ENCODE measurements at places on chromosomes 11 and 22. TPM values are rescaled to one million over a fixed set of nuclear protein-coding genes. Genes with fewer than 3 reads are reported as not detected.

Gene THRSP
- total RNA-seq = not detected

GRCh38 chr22:45502215-45503049 lies at the start of gene FBLN1:
TSS of gene FBLN1 (plus strand) at chr22:45502883. CDS start at chr22:45502986, 103 bp downstream.
- DNase-seq = peak; percentile 71

DNA sequence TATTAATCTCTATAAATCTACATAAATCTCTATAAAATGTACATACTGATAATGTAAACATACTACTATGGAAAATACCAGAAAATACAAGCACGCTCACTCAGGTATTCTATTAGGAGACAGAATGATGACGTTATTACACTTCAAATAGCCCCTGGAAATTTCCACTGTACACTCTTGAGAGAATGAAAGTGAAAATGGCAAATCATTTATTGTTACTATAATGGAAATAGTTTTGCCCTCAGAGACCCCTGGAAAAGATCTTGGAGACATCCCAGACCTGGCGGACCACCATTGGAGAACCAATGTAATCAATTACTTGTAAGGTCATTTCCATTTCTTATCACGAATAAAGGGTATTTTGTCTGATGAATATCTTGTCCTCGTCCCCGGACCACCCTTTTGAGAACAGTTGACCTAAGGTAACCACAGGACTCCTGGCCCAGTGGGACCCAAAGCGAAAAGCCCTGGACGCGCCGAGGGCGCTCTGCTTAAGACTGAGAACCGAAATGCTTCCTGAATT lies 509 bp upstream of the PRRG4 start:
- no peak for DNase-seq

- no peak for DNase-seq
Observed at GRCh38 chr11:75873417-75874221, 58.6 kb downstream of the UVRAG start.

Gene SLC2A11
- total RNA-seq = 39.7 TPM

Gene OR51L1
- total RNA-seq = not detected

Gene TSPO
- 1.2 TPM for total RNA-seq

- DNase-seq = no peak
Observed at GRCh38 chr11:61683961-61684869, 4.0 kb downstream of the DAGLA start.

Gene TCF20
- 66.1 TPM for total RNA-seq

- no peak for DNase-seq
Observed at GRCh38 chr11:120230433-120231071, 9.4 kb upstream of the POU2F3 start.

Gene PNPLA5
- total RNA-seq = not detected

GRCh38 chr22:49517667-49518185 lies 309.9 kb downstream of the BRD1 start:
- DNase-seq = no peak

GRCh38 chr11:129804012-129804411 lies 11.6 kb upstream of the TMEM45B start:
- DNase-seq = no peak

Gene DLAT
- total RNA-seq = 36.7 TPM

GRCh38 chr22:47205081-47205491 lies 442.6 kb downstream of the TBC1D22A start:
- no peak for DNase-seq

GRCh38 chr22:42780070-42780540 lies 59.4 kb upstream of the A4GALT start:
- DNase-seq = peak; percentile 30

- no peak for DNase-seq
Observed at GRCh38 chr11:8807544-8808225, 103.3 kb upstream of the AKIP1 start.

DNA sequence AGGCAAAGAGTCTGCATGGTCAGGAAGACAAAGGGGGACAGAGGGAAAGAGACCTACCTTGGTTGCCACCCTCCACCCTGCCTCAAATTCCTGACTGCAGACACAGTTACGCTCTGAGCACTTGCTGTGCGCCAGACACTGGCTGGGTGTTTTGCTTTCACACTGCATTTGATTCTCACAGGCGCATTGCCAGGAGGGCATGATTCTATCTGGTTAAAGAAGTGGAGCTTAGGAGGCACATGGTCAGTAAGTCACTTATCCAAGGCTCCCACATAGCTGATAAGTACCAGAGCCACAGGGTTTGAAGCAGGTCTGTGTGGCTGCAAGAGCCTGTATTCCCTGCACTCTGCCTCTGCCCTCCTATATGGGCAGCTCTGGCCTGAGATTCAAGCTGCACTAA lies 103.9 kb downstream of the TIMP3 start:
- DNase-seq = no peak

DNA sequence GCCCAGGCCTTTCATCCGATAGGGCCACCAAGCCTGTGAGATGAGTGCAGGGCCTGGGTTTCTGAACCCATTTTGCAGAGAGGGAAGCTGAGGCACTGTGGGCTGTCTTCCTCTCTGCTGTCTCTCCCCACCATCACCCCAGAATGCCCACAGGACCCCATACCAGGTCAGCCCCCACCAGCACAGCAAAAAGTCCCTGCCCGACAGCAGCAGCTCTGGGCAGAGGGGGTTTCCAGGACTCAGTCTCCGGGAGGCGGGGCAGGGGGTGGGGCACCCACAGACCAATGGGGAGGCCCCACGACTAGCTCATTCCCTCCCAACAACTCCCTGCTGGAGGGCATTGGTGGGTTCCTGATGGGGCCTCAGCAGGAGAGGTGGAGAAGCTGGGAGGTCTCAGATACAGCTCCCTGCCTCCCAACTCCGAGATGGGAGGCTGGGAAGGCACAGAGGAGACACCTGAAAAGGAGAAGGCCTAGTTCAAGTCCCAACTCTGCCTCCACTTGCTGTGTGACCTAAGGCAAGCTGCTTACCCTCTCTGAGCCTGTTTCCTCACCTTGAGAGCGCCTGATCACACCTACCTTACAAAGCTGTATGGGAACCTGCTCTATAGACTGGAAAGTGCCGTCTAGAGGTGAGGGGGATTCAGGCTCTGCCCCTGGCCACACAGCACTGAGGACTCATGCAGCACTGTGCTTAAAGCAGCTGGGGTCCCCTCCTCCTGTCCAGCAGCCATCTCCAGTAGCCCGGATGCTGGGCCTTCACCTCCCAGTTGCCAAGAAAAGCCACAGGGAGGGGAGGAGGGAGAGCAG lies 3.5 kb downstream of the CBX7 start:
- DNase-seq = no peak

- DNase-seq = no peak
Observed at GRCh38 chr11:78921509-78921908, 346.8 kb upstream of the NARS2 start.

Gene PAX6
- total RNA-seq = 7.6 TPM

Gene TIMM8B
- 71.7 TPM for total RNA-seq

- no peak for DNase-seq
Observed at GRCh38 chr11:14446701-14447169, 52.9 kb downstream of the COPB1 start.

DNA sequence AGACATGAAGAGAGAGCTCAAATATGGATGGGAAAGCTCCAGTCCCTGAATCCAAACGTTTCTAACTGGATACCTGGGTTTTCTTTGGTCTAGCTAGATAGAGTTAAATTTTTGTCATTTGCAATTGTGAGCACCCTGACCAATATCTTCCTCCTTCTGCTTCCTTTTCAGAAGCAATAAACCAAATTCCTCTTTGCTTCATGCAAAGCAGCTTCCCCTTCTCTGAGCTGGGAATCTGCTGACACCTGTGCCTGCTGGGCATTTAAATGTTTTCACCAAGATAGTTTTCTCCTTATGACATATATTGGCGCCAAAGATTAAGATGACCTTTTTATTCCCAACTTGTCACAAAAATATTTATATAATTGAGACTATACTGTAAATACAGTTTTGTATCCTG lies 27.9 kb upstream of the PAK1 start:
- DNase-seq = no peak

GRCh38 chr11:89205378-89205777 lies 27.7 kb downstream of the TYR start:
- DNase-seq = no peak

- no peak for DNase-seq
Observed at GRCh38 chr11:128165572-128165971, 421.8 kb downstream of the ETS1 start.

GRCh38 chr11:71917646-71918140 lies 10.7 kb downstream of the XNDC1N start:
- DNase-seq = no peak

DNA sequence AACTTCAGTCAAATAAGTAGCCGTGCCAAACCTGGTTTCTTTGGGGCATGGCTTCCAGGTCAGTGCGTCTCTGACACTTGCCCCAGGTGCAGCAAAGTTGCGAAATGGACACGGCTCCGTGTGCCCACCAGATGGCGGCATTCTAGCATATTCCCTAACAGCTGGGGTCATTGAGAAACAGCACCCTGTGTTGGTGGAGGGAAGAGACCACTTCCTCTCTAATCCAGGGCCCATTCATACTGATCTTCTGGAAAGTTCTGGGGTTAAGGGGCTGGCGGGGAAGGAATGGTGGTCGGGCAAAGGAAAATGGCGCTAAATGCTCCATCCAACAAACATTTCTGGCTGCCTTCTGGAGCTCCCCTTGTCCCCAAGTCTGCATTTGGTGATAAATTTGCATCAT lies 141.2 kb upstream of the TIMP3 start:
- DNase-seq = peak; percentile 56

Measured in progenitor cell of endocrine pancreas (in vitro differentiated cells).